Spleen (tissue), 13 donors: ENCODE measurements at places on chromosomes 13 and 19. TPM values are rescaled to one million over a fixed set of nuclear protein-coding genes. Genes with fewer than 3 reads are reported as not detected.

Gene ZNF565
- total RNA-seq, result 3.1 TPM

Gene ZNF507
- 20.4 TPM for total RNA-seq

Gene KLHL1
- total RNA-seq, result not detected

DNA sequence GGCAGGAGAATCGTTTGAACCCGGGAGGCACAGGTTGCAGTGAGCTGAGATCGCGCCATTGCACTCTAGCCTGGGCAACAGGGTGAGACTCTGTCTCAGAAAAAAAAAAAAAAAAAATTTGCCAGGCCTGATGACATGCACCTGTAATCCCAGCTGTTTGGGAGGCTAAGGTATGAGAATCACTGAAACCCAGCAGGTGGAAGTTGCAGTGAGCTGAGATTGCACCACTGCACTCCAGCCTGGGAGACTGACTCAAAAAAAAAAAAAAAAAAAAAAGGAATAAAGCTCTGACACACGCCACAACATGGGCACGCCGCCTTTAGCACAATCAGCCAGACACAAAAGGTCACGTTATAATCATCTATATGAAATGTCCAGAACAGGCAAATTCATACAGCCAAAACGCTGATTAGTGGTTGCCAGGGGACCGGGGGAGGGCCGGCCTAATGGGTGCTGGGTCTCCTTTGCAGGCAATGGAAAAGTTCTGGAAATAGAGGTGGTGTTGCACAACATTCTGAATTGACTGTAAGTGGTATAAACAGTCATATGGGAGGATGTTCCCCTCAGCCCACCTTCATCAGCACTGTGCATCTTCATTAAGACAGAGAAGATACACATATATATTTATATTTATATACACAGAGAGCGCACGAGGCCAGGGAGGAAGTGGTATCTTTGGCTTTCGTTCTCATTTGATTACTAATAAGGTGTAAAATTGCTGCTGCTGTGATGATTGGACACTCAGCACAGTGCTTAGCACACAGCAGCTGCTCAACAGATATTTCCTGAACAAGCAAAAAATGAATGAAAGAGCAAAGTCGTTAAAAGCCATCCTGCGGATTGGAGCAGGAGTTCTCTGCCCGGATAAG lies 3.8 kb downstream of the HSPBP1 start:
- DNase-seq, result no peak
- peaks cover 18% of the 10 kb centered on the region for H3K4me1 ChIP-seq
- H3K4me3 ChIP-seq, result no peak overlapping the region
- H3K36me3 ChIP-seq, result peaks cover 57% of the 10 kb centered on the region
- H3K27me3 ChIP-seq, result no peaks in the 10 kb centered on the region

Gene ZNF497
- total RNA-seq, result 0.92 TPM

GRCh38 chr19:4390567-4391305 lies 9.6 kb downstream of the SH3GL1 start:
- peaks cover 100% of the 10 kb centered on the region for H3K4me1 ChIP-seq
- peak overlapping the region; percentile 79 for H3K27ac ChIP-seq
- H3K27me3 ChIP-seq, result no peaks in the 10 kb centered on the region
- H3K36me3 ChIP-seq, result peaks cover 10% of the 10 kb centered on the region

Gene SYT3
- not detected for total RNA-seq
